ENCODE measurements at places on chromosomes 2 and 18. TPM values are rescaled to one million over a fixed set of nuclear protein-coding genes. Genes with fewer than 3 reads are reported as not detected.

GRCh38 chr2:162245061-162245460 lies 1.8 kb upstream of the FAP start:
- no peak for DNase-seq

TMEM169 gene
- total RNA-seq: 0.22 TPM

DNA sequence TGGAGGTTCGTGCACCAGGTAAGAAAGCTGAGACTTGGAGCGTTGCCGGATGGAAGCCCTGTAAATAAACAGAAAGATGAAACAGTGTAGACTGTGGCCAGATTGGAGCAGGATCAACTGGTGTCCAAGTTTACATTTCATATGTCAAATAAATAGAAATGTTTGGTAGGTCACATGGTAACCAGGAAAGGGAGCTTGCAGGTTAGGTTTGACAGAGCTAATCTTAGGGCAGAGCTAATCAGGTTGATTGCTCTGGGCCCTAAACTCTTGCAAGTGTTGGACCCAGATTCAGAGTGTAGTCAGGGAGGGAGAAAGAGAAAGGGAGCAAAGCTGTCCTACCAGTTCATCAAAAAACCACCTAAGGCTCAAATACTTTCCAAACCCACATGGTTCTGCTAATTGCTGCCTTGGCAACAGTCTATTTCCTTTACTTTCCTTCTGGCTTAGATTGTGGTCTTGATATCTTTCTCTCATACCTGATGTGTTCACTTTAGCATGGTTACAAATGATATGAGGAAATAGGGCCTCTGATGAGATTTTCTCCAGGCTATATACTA lies 63.2 kb downstream of the G6PC2 start:
- DNase-seq: no peak

DNA sequence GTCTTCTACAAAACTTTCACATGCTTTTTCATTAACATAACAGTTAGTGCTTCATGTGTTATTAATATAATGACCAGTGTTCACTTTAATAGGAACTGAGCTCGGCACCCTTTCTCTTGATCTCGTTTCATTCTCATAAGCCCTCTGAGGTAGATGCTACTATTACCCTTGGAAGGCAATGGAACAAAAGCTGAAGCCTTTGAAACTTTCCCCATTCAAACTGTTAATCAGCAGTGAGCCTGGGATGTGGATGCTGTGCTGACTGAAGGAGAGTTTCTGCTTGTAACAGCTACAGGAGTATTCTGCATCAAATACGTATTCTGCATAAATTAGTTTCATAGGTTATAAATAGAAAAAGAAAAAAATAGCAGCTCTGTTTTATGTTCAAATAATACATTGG lies 904.0 kb upstream of the CDH2 start:
- DNase-seq: no peak

DNA sequence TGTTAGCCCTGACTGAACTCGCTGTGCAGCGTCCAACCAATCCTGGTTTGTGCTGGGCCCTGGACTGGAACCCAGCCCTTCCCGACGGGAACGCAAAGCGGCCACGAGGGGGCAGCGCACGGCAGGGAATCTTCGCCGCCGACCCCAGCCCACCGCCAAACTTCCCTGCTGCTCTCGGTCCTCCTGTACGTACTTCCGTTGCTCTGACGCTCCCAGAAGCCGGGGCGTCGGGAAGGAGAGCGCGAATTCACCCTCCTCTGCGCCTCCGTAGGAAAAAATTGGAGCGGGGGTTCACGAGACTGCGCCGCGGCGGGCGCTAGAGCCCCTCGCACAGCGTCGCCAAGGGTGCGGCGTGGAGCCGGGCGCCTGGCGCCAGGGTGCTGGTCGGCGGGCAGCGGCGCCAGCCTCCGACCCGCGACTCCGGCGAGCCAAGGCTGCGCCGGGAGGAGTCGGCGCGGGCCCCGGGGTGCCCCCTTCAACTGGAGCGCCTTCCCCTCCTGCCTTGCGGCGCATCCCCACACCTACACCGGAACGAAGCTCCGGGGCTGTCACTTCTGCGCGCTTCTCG lies 873 bp upstream of the SH3RF3 start:
- DNase-seq: peak; percentile 84

GNAL gene
- total RNA-seq: 1.4 TPM

RTTN gene
- total RNA-seq: 7.7 TPM

DNA sequence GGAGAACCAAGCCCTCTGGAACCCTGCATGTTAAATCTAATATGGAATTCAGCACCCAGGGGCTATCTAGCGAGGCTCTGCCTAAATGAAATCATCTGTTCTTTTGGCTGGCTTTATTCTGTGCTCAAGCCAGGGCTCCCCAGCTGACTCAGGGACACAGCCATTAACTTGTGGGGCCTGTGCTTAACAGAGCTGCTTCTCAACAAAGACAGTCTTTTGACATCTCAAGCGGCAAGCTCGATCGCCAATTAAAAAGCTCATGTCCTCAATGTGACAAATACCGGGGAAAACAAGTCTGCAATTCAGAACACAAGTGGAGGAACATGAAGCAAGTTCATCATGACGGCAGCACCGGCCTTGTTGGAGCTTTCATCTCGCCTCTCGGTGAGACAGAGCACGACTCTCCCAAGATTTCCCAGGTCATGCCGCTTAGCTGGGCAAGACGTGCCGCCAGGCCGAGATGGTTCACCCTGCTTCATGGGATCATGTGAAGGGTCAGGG lies 64.9 kb downstream of the KLHL29 start:
- no peak for DNase-seq

- DNase-seq: no peak
Measured at GRCh38 chr18:22579271-22579670, 161.6 kb upstream of the CTAGE1 start.

GRCh38 chr2:223811757-223812156 lies 25.6 kb downstream of the AP1S3 start:
- DNase-seq: no peak

FBLN7 gene
- total RNA-seq: 1.5 TPM

- DNase-seq: no peak
Measured at GRCh38 chr2:108923019-108923700, 65.9 kb downstream of the EDAR start.

DNA sequence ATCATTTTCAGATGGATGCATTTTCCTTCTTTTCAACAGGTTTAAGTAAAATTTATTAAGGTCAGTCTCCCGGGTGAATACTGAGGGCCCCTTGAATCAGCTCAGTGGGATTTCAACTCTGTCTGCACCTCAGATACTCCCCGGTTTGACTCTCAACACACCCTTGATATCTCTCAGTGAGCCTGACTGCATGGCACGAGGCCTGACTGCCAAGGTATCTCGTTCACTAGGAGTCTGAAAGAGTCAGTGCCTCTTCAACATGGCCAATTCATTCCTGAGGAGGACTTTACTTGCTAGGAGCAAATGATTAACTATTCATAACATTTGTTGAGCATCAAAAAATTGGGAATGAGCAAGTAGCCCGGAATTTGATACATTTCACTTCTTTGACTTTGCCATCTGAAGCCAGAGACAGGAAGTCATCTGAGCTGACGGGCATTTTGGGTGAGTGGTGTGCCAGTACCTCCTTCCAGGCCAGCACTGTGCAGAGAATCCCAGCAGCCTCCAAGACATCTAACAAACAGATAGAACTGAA lies 81.0 kb downstream of the VAPA start:
- no peak for DNase-seq

CD8B gene
- total RNA-seq: not detected

GRCh38 chr18:44452346-44452745 lies 228.3 kb upstream of the SETBP1 start:
- no peak for DNase-seq

GRCh38 chr18:38884050-38884449 lies 1318.5 kb upstream of the CELF4 start:
- peak; percentile 4 for DNase-seq

UGT1A4 gene
- not detected for total RNA-seq

DNA sequence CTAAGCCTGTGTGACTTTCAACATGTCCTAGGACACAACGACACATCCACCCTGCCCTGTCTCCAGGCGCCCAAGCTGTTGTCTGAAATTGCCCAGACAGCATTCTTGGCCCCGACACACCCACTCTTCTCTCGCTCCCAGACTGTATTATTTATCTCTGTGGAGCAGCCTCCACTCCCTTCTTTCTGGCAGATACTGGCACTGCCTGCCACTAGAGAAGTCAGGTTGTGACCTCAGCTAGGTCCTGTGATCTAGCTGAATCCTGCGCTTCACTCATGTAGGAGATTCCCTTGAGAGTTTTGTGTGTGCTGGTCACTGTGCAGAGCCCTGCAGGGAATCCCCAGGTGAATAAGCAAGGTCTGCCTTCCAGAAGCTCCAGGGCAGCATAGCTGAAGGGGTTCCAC lies 77.1 kb upstream of the TNP1 start:
- DNase-seq: peak; percentile 38

DNA sequence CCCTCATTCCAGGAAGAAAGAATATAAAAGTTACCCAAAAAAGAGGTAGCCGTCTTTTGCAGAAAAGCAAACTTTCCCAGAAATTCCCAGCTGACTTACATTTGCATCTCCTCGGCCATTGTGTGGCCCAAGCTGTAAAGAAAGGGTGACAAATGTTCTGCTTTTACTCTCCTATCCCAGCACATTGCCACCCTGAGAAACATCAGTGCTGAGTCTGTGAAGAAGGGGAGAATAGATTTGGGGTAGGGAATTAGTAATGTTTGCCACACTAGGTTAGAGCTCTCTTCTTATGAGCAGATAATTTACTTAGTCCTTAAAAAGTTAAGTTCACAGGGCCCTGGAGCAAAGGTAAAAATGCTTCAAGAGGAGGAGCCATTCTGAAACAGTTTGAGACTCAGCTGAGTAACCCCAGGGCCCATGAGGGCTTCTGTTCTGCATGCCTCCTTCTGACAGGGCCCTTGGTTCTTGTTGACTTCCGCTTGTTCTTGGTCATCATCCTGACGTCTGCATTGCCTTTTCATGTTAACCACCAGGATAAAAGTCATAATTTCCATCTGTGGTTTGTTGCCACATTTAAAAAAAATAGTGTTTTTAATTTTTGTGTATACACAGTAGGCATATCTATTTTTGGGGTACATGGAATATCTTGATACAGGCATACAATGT lies 550.7 kb downstream of the RNF144A start:
- DNase-seq: no peak

DNA sequence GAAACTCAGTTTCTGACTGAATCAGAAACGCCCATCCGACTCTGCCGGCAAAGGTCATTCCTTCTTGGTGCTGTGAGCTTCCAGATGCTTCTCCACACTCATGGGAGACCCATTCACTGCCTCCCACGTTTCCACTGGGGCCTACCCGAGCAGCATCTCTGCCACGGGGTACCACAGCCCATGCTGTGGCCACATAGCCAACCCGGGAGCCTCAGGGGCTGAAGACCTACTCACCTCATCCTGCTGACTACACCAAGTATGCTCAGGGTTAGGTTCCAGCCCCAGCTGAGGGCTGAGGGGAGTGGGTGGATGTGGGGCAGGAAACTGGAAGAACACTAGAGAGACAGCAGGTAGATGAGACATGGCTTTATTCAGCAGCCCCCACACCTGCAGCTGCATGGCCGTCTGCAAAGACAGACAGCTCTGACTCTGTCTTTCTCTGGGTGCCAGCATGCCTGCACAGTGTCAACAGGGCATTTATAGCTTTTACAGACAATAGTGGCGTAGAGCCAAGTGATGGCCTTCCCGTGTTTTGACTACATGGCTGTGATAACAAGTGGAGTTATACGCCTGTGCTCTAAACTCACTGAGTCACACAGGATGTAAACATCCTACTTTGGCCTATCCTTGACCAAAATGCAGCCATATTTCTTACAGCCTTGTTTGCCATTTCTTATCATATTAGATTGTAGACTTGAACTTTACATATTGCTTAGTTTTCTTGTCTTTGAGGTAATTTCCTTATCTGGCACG lies 16.5 kb upstream of the KLHL23 start:
- no peak for DNase-seq

GRCh38 chr2:40038646-40039045 lies 259.6 kb upstream of the THUMPD2 start:
- DNase-seq: no peak

DNA sequence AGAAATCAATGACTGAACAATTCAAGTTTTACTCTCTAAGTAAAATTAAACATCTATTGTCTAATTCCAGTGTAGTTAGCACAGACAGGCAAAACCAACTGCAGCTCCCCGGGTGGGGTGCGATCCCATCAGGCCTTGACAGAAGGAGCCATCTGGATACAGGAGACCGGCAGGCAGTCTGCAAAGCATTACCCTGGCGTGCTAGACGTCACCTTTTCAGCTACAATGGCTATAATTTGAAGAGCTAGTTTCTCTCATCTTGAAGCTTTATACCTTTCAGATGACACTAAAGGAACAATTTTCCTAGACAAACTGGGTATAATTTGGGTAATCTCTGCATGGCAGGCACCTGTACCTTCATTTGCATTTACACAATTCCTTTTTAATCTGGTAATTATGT lies 761.5 kb upstream of the SOX11 start:
- no peak for DNase-seq

GATA6 gene
- 76.9 TPM for total RNA-seq

GRCh38 chr2:71548646-71549425 lies 95.5 kb downstream of the DYSF start:
- peak; percentile 70 for DNase-seq

DNA sequence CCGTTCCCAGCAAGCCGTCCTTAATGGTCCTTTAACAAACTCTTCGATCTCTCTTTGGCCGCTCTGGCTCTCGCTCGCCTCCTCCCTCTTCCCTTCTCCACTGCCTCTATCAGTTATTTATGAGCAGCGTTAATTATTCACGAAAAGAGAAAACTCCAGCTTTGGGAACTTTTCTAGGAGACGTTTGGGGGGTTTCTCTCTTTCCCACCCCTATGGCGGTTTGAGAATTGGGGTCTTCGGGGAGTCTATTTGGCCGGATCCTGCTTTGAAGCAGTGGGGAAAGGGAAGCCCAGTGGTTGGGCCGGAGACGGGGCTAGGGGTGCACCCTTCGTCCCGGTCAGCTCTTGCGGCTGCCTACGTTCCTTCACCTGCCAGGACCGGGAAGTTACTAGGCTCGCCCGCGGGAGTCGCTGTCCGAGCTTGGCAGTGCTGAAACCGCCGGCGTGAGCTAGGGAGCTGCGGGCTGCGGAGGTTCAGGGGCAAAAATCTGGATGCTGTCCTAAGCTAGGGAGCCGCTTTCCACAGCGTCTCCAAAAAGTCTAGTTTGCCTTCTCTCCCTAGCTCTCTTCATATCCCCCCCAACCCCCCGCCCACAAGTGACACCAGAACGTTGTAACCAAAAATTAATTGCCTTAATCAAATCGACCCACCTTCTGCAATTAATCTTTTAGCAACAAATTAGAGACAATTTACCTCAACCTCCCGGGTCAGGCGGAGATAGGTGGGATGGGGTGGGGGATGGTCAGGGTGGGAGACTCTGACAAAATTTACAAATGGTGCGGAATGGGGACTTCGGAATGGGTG lies 8.9 kb upstream of the SKOR2 start:
- peak; percentile 51 for DNase-seq

LHCGR gene
- total RNA-seq: 0.19 TPM

GRCh38 chr18:55400081-55400480 lies 187.9 kb downstream of the TCF4 start:
- DNase-seq: no peak

PARD3B gene
- total RNA-seq: 7.9 TPM

MFSD2B gene
- total RNA-seq: 0.19 TPM

NABP1 gene
- 5.8 TPM for total RNA-seq

AOX1 gene
- total RNA-seq: 7.9 TPM

DNA sequence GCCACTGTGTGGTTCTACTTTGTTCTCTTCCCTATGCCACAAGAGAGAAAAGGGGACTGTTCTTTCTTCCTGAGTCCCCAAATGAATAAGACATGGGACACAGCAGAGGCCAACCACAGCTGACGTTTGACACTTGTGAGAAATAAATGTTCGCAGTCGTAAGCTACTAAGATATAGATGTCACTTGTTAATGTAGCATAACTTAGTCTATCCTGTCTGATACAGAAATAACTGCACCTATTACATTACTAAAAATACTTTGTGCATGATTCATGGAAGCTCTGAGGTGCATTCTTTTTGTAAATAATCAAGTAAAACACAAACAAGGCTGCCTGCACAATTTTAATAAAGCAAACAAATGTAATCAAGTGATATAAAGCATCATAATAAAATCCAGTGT lies 148.8 kb downstream of the NBAS start:
- no peak for DNase-seq
